ENCODE measurements at places on chromosomes 16 and 17.

GRCh38 chr17:10088444-10088843 is 110.0 kb downstream of the GAS7 start:
- DNase-seq, result no peak

DNA sequence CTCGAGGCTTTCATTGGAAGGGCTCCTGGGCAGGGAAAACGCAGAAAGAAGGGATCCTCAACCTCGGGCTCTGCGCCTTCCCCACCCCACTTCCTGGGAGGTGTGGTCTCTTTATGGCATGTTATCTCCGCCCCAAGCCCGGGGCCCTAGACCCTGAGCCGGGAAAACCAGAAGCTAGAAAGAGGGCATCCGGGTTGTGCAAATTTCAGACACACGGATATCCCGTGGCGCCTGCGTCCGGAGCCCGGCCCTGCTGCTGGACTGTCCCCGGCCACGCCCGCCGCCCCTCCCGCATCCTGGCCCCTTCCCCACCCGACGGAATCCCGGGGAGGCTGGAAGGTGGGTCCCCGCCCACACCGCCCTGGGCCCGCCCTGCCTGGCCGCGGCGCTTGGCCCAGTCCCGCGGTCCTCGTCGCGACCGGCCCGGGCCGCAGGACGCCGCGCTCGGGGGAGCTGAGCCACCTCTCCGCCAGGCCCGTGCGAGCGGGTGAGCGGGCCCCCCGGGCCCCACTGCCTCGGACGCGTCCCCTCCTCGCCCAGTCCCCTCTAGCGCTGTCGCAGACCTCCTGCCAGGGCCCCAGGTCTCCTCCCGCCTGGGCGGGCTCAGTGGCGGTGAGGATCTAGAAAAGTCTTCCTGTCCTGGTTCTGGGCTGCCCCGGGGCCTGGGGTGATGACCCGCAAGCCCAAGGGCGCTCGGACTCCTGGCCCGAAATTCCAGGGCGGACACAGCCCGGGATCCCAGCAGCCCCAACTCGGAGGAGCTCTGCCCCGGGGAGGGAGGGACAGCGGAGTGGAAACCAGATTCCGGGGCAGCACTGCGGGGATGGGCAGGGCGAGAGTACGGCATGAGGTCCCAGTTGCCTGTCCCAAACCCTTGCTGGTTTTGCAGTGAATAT is at the start of gene SLC16A5:
Gene SLC16A5 (plus strand): TSS at position 397 of the 896 bp plus-strand sequence. CDS start 5,683 bp downstream, outside the sequence.
- peak; percentile 92 for DNase-seq

DNA sequence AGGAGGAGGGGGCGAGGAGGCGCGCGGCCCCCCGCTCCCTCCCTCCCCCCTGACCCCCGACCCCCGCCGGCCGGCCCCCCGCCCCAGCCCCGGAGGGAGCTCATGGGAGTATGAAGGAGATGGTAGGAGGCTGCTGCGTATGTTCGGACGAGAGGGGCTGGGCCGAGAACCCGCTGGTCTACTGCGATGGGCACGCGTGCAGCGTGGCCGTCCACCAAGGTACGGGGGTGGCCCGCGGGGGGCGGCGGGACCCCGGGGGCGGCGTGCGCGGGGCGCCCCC is 390 bp downstream of the MLLT6 start:
- DNase-seq, result no peak

- no peak for DNase-seq
Measured at GRCh38 chr16:86510465-86511261, at the start of gene FOXF1. TSS of gene FOXF1 (plus strand) at chr16:86510527. CDS start at chr16:86510570, 43 bp downstream.

GRCh38 chr16:19588661-19589060 is 33.2 kb downstream of the VPS35L start:
- DNase-seq, result no peak

- no peak for DNase-seq
Measured at GRCh38 chr17:10761281-10761680, 31.5 kb upstream of the TMEM220 start.

DNA sequence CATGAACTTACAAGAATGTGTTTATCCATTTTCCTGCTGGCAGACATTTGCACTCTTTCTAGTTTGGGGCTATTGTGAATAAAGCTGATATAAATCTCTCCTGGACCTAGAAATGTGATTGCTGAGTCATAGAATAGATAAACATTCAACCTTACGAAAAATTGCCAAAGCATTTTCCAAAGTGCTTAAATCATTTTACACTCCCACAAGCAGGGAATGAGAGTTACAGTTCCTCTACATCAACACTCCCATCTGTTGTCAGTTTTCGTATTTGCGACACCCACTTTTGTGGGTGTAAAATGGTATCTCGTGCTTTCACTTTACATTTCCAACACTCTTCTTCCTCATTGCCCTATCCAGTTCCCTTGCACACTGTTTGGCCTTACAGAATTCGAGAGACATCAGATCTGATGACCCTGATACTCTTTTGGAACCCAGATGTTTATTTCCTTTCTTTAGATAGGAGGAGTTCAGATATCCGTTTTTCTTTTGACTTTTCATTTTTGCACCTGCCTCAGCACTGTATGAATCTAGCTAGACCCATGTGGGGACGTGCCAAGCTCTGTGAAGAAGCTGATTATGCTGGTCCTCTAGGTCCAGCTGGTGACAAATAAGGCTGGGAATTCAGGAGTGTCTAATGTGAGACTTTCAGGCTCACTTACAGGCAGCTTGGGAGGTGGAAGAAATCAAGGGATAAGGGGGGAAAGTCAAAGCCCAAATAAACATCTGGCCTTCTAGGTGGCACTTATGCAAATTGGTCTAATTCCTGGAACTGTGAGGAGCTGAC is 14.0 kb downstream of the SOX9 start:
- no peak for DNase-seq

GRCh38 chr16:27374804-27375425 is 27.1 kb upstream of the IL21R start:
- peak; percentile 64 for DNase-seq

DNA sequence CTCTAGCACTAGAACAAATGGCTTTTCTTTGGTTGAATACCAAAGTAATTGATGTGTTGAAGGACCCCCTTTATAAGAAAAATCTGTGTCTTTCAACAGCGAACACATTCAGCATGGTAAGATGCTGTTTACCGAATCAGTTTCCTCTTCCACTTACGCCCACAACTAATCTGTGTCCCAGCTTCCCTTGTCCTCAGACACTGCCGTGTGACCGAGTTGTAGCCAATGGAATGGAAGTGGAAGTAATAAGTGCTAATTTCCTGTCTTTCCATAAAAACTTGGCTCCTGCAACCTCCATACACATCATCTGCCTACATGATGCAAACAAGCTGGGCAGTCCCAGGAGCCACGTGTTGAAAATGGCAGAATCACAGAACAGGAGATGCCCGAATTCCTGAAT is 10.4 kb downstream of the CDIPT start:
- DNase-seq, result no peak

GRCh38 chr16:12941896-12942295 is 40.5 kb downstream of the SHISA9 start:
- DNase-seq, result no peak

DNA sequence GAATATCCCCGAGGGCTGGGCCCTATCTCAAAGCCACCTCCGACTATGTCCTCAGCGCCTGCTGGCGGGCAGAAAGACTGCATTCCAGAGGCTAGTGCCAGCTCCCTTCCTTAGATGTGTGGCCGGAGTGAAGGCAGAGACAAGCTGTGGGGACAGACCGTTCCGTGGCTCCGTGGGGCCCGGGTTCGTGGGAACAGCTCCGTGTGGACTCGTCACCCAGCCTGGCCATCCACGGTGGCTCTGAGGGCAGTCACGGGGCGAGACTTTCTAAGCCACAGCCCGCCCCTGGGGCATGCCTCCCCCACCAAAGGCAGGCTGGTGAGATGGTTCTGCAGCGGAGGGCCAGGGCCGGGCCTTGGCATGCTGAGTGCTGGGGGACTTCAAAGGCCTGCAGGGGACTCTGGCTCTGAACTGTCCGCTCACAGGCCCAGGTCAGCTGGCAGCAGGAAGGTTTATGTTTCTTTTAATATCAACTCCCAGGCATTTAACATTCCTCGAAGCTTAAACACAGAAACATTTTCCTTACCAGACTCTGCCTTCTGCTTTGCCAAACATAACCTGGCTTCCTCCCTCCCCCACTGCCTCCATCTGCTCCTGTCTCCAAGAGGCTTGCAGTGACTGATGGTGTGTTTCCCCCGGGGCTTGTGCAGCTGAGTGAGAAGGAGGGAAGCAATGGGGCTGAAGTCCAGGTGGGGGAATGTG is 50.4 kb downstream of the TIMM22 start:
- peak; percentile 48 for DNase-seq

DNA sequence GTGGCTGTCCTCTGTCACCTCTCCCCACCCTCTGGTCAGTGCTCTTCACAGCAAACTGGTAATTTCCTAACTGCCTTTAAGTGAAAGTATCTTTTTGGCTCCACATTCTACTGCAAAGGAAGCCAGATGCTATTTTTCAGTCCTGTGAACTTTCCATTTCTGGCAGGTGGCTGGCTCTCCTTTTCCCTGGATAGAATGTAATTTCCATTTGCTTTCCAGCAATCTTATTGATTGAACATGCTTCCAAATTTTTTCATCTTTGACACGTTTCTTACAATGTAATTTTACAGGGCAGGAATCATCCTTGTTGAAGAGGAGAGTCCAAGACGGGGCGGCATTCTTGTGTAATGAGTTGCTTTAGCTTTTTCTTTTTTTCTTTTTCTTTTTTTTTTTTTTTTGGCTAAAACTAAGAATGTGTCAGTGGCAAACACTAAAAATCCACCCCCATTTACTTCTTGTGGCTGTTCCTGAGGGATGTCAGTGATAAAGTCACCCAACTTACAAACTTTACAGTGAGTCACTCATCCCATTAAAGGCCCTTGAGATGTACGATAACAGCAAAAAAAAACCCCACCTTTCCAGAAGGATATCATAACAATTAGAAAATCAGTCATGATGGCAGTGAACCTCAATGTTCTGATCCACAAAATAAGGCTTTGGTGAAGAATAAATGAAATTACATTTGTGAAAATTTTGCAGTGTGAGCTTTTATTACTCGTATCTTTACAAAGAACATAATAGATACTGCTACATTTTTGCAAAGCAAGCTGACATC is 29.4 kb upstream of the PRKCA start:
- DNase-seq, result no peak

All from left colon (tissue), 2 donors.